ENCODE measurements at places on chromosomes 6 and 20.

DNA sequence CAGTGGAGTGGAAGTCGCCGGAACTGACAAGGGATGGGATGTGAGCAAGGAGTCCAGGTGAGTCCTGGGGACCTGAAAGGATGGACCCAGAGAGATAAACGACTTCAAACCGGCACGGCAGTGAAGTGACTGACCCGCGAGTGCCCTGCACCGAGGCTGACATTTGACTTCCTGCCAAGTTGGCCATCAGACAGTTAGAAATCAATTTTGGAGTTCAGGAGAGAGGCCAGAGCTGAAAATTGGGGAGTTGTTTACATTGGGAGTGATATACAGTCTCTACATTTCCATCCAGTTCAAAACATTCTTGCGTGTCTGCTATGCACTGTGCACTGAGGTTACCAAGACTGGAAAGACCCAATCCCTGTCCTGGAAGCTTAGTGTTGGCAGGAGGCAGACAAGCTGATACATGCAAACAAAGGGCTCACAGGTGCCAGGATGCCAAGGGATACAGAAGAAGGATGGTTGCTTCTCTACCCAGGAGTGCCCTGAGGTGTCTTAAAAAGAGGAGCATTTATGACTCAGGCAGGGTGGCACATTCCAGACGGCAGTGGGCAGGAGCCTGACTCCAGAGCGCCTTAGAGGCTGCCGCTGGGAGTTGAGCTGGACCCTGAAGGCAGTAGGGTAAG lies 186.6 kb downstream of the MTHFD1L start:
- DNase-seq = no peak

- DNase-seq = no peak
These were observed 42.4 kb upstream of the ADGRF4 start for GRCh38 chr6:47655719-47656595.

DNA sequence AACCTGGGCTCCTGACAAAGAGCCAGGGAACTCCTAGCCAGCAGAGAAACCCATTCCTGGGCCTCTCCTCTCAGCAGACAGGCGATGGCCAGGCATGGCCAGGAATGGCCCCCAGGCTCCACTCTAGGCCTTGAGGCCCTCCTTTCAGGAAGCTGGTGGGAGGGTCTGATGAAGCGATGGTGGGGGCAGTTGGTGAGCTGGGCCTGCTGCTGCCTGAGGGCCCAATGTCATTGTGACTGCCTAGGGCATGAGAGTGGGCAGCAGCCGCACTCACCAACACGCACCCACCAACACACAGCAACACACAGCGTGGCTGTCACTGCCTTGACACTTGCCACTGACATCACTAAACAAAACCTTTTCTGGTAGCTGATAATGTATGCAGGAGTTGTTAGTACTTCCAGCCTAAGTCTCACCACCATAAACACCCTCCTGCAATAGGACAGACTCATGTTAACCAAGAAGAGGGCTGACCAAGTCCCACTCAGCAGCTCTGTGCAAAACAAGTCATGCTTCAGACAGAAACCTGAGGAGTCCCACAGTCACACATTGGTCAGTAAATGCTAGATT lies 69.3 kb downstream of the ABHD12 start:
- DNase-seq = no peak

- DNase-seq = no peak
These were observed 7.9 kb downstream of the RIN2 start for GRCh38 chr20:19765913-19766312.

- DNase-seq = peak; percentile 95
These were observed 11.5 kb downstream of the NFKBIL1 start for GRCh38 chr6:31558631-31559500.

GRCh38 chr20:1930165-1930564 lies 35.0 kb downstream of the SIRPA start:
- DNase-seq = no peak

GRCh38 chr6:29723666-29724588 lies 693 bp downstream of the HLA-F start:
- no peak for DNase-seq

GRCh38 chr20:46681032-46681854 lies 8.0 kb downstream of the TP53RK start:
- no peak for DNase-seq

DNA sequence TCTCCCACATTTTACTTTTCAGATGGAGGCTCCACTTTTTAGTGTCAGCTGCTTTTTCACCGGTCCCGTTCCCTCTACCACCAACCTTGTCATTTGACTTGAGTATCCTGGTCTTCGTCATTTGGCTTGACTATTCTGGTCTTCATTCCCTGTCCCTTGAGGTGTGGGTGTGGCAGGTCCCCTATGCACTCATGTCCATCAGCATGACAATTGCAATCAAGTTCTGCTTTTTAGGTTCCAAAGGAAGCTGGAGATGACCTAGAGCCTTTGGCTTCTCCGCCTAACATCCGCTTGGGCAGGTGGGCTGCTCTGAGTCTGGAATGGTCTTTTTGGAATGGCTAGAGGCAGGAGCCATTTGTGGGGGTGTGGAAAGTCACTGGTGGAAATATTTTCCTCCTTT lies 99.8 kb upstream of the MLN start:
- no peak for DNase-seq

DNA sequence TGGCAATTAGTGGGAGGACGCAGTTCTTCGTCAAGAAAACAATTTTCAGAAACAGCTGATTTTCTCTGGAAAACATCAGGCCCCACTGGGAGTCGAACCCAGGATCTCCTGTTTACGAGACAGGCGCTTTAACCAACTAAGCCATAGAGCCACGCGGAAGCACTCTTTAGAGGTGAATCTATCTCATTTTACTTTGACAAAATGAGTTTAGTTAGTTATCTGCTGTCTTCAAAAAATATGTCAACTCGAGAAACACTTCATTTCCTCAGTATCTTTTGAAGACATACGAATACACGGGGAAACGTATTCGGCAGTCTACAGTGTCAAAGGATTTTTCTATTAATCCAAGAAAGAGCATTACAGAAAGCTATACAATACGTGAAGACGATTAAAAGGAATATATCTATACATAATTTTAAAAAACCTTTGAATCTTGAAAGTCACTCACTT lies 26.7 kb downstream of the GPX6 start:
- DNase-seq = peak; percentile 45

- peak; percentile 79 for DNase-seq
These were observed 136.3 kb downstream of the LY86 start for GRCh38 chr6:6724539-6725467.

GRCh38 chr6:100446115-100447080 lies 18.3 kb downstream of the SIM1 start:
- no peak for DNase-seq

DNA sequence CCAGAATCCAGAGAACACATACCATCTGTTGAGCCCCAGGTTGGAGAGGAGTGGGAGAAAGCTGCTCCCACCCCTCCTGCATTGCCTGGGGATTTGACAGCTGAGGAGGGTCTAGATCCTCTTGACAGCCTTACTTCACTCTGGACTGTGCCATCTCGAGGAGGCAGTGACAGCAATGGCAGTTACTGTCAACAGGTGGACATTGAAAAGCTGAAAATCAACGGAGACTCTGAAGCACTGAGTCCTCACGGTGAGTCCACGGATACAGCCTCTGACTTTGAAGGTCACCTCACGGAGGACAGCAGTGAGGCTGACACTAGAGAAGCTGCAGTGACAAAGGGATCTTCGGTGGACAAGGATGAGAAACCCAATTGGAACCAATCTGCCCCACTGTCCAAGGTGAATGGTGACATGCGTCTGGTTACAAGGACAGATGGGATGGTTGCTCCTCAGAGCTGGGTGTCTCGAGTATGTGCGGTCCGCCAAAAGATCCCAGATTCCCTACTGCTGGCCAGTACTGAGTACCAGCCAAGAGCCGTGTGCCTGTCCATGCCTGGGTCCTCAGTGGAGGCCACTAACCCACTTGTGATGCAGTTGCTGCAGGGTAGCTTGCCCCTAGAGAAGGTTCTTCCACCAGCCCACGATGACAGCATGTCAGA lies 77.4 kb downstream of the ASXL1 start:
- DNase-seq = no peak

DNA sequence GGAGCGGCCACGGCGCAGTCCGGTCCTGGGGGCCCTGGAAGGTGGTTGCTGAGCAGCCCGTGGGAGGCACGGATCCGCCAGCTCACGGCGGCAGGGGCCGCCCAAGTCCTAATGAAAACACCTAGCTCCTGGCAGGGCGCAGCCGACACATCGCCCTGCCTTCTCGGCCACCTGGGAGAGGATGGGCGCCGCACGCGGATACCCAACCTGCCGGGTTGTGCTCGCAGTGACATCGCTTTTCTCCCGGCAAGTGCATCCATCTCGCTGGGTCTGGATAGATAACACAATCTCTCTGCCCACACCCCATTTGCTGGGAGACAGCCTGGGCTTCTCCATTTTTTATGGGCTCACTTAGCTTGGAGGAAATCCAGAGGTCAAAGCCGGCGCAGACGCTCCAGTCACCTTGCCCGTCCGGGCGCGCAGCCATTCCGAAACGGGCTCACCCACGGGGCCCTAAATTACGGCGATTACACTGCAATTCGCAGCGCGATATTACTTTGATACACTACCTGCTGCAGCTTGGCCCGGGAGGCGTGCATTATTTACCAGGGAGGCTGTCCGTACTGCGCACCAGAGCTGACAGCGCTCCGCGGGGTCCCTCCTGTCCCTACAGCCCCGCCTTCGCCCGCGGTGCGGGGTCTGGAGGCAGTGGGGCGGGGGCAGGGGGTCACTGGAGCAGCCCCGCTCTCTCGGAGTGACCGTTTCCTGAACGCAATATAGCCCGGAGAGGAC lies 36.2 kb upstream of the CCDC167 start:
- DNase-seq = no peak

- DNase-seq = no peak
These were observed 905 bp downstream of the RARS2 start for GRCh38 chr6:87588756-87589407.

DNA sequence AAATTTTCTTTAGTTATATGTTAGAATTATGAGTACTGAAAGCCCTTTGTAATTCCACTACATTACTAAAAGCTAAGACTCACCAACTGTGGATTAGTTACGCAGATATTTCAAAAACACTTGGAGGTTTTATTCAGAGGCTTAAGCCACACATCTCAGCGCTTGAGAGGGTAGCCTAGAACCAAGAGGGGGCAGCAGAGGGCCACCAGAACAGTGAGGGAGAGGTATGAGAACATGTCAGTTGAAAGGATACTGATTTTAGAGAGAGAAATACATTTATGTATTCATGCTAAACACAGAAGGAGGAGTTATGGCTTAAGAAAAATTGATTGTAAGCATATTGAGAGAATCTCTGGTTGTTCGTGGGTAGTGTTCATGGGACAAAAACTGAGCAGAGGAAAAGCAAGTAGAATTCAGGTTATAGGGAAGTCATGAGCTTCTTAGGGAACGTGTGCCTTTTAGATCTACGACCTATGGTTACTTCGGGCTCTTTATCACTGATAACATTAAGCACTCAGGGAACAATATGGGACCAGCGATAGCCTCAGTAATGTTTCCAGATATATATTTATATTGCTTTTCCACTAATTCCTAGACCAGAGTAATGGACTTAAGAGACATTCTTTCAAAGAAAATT lies 20.4 kb upstream of the SERINC1 start:
- DNase-seq = peak; percentile 31

GRCh38 chr6:40929176-40929575 lies 109.8 kb downstream of the UNC5CL start:
- DNase-seq = no peak

DNA sequence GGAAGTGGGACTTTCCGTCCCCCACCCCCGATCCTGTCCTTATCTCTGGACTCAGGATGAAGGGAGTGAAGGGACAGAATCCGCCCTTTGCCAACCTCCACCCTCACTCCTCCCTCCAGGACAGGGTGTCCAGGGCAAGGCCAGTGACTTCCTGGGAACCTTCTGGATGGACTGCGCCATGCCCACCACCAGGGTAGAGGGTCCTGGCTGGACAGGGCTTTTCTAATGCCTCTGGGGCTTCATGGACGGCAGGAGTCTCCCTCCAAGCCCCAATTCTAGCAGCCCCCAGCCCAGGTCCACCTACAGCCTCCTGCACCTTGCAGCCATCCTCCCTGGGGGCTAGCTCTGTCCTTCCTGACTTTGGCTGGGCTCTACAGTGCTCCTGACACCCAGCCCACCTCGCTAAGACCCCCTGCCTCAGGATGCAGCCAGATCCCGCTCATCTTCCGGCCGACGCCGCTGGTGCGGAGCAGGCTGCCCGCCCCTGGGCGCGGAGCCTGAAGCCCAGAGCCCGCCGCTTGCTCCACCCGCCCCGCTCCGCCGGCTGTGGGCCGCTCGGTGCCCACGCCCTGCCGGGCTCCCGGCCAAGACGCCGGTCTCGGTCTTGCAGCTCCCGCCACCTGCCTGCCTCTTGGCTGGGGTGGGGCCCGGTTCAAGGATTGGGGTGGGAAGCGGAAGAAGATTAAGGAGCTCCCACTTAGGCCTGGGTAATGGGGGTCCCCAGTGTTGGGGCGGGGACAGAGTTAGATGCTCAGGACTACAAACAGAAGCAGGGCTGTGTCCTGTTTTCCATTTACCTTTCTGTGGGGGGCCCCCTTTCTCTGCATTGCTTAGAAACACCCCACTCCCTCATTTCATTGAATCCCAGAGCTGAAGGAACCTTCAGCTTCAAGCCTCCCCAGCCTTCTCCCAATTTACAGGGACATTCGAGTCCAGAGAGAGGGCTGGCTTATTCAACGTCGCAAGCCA lies 72.8 kb downstream of the MDGA1 start:
- DNase-seq = no peak

- DNase-seq = no peak
These were observed 38.7 kb downstream of the SLC35D3 start for GRCh38 chr6:136960781-136961180.

DNA sequence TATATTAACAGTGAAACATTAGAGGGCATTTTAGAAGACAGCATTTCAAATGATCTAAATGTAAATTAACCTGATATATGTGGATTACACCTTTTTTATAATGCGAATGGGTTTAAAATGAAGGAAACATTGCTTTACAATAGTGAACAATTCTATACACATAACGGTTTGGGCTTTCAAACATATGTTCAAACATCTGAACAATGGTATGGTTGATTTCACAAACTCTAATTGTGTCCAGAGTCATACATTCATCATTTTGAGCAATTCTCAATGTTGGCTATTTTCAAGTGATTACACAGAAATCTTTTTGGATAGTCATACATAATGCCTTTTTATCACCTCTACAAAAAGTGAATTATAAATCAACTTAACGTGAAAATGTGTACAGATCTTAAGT lies 578.1 kb downstream of the PHF3 start:
- no peak for DNase-seq

GRCh38 chr20:3924304-3925112 lies 35.3 kb downstream of the PANK2 start:
- no peak for DNase-seq

DNA sequence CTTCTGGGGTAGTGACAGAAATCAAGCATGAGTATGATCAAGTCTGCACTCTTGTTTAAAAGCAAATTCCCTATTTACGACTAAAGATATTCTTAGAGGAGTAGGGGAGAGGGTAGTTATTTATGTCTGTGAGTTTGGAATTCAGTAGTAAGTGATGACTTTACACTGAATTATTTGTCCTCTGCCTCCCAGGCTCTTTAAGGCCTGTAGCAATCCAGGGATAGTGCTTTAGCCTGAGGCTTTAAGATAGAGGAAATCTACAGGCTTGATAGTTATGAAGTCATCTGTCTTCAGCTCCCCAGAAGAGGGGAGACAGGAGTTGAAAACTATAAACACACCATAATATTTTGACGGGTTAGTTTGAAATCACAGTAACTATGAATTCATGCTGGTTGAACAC lies 664.5 kb downstream of the EPM2A start:
- no peak for DNase-seq

- DNase-seq = no peak
These were observed 63.4 kb downstream of the SMOC2 start for GRCh38 chr6:168504366-168504765.

- DNase-seq = no peak
These were observed 66.2 kb upstream of the BEND6 start for GRCh38 chr6:56888687-56889086.

GRCh38 chr20:3716195-3716834 lies 3.9 kb upstream of the SIGLEC1 start:
- DNase-seq = no peak

Measured in GF-D8 (cell line).